ENCODE measurements at places on chromosomes 2 and 18.

GRCh38 chr2:85712336-85712735, 18.2 kb downstream of the GNLY start:
- no peak for DNase-seq

DNA sequence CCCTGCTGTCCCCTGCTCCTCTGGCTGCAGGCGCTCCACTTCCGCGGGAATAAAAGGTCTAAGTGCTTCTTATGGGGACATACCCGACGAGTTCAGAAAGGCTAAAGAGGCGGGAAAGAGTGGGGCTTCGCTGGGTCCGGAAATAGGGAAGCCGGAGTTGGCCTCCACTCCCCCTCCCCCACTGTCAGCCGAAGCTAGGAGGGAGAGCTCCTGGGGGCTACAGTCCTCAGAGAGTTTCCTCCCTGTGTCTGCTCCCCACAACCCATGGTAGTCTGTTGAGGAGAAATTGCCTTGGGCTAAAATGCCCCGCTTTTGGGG, 7.2 kb downstream of the GAD1 start:
- DNase-seq = no peak

DNA sequence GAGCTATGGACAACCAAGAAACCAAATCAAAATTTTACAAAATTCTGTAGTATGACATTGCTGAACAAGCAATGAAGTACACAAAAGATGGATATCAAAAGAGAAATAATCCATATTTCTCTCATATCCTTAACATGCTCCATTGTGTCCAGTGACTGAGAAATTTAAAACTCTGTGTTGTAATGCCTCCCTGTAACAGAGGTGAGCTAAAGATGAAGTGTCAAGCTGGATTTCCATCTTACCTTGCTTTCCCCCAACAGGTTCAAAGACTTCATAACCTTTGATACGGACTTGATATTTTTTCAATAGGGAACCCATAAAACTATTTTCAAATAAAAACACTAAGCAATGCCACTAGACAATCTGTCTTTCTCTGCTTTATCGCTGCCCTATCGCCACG, 95.7 kb upstream of the SERTAD2 start:
- no peak for DNase-seq

- DNase-seq = no peak
Observed at GRCh38 chr2:207750876-207751275, 18.8 kb downstream of the FZD5 start.

- no peak for DNase-seq
Observed at GRCh38 chr2:133711201-133711600, 142.9 kb upstream of the NCKAP5 start.

- no peak for DNase-seq
Observed at GRCh38 chr2:63530704-63531279, 57.5 kb downstream of the WDPCP start.

GRCh38 chr2:106537047-106537446, 49.9 kb downstream of the CD8B2 start:
- no peak for DNase-seq

All from AML-193 (cell line).